ENCODE measurements at places on chromosomes 2 and 18.

DNA sequence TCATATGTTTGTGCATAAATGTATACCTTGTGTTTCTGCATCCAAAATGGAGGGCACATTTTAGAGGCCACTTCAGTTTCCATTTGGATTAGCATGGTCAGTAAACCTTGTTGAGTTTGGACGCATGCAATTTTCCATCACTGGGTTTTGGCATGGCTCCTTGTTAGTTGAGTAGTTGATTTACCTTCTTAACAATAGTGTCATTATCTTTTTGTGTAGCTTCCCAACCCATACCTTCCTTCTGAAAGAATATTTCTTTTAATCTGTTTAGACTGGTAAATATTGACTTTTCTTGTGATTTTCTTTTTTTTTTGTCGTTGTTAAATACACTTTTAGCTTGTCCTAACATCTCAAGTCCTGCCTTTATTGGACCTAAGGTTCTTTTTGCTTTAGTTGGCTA lies 15.5 kb downstream of the RPIA start:
- DNase-seq = no peak

DNA sequence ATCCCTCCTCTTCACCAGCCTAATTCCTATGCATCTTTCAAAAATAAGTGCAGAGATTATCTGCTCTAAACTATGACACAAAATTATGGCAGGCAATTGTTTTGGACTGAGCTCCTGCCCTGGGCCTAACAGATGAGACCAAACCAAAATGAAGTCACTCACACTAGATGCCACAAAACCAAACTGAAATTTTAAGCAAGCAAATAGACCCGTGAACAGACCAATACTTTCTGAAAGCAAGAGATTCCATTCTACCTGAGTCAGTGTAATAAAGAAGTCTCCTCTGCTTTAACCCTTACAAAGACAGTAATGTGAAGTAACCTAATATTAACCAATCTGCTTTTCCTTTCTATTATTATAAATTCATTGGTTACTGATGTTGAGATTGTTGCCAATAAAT lies 84.3 kb downstream of the RIT2 start:
- no peak for DNase-seq

GRCh38 chr2:64825831-64826491 lies 163.2 kb upstream of the SLC1A4 start:
- no peak for DNase-seq

DNA sequence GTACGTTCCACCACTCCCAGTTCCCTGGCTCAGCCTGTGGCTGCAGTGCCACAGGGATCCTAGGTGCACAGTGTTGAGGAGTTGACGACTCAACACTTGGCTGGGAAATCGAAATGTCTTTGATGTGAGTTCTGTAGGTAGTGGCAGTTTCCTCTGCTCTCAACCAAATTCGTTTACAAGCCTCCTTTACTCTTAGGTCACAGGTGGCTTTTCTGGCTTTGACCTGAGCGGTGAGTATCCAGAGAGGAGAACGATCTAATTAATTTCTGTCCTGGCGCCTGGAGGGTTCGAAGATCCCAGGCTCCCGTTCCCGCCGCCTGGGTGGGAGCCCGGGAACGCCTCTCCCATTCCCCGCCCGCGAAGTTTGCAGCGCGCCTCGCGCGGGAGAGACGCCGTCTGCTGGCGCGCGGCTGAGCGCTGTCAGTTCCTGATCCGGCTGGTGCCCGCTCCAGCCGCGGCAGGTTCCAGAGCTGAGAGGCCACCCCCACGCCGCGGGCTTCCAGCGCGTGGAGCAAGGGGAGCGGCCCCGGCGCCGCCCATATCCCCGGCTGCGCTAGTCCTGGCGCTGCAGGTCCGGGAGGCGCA lies at the start of gene LAMA3:
Gene LAMA3, plus strand, starts transcription at position 423 of the 585 bp plus-strand sequence. CDS start 231 bp downstream, outside the sequence.
- DNase-seq = no peak

DNA sequence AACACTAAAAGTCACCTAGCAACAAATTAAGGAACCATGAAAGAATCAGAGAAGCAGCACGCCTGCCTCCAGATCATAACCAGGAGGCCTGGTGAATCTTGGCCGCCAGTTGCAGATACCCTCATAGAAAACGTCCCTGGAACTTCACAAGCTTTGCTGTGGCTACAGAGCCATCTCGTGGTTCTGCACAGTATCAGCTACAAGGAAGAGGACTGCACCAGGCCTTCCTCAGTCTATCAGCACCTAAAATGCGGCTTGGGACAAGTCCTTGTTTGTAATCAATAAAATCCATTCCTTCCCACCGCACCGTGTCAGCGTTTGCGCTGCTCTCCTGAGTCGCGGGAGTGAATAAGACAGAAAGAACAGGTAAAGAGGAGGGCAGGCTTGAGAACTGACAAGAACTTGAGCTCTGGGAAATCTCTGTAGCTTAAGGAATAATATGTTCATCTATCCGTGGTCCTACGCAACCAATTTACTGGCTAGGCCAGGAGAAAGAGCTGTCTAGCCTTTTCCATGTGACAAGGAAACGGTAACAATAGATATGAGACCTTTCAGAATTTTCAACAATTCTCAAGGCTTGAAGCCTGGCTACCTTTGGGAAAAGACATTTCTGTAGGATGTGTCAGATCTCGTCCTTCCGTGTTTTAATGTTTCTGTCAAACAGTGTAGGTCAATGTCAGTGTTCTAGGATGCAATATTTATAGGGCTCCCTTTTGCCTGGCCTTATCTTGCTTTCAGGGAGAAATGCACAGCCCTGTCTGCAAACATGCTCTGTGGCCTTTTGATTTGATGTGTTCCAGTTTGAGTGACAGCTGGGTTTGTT lies 128.5 kb upstream of the RAB12 start:
- no peak for DNase-seq

All from stimulated activated CD8-positive, alpha-beta memory T cell treated with anti-CD3 and anti-CD28 coated beads, Interleukin-15, amount 100 ng/mL, for 1 hour (primary cell).